ENCODE measurements at places on chromosomes 4 and X. TPM values are rescaled to one million over a fixed set of nuclear protein-coding genes. Genes with fewer than 3 reads are reported as not detected.

- DNase-seq: no peak
Observed at GRCh38 chrX:9983846-9984245, 16.7 kb downstream of the CLDN34 start.

DNA sequence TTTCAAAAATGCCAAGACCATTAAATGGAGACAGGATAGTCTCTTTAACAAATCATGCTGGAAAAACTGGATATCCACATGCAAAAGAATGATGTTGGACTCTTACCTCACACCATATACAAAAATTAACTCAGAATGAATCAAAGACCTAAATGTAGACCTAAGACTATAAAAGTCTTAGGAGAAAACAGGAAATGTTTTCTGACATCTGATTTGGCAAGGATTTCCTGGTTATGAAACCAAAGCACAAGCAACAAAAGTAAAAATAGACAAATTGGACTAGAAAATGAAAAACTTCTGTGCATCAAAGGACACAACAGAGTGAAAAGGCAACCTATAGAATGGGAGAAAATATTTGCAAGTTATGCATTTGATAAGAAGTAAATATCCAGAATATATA is 37.6 kb downstream of the ARFIP1 start:
- DNase-seq: no peak

DNA sequence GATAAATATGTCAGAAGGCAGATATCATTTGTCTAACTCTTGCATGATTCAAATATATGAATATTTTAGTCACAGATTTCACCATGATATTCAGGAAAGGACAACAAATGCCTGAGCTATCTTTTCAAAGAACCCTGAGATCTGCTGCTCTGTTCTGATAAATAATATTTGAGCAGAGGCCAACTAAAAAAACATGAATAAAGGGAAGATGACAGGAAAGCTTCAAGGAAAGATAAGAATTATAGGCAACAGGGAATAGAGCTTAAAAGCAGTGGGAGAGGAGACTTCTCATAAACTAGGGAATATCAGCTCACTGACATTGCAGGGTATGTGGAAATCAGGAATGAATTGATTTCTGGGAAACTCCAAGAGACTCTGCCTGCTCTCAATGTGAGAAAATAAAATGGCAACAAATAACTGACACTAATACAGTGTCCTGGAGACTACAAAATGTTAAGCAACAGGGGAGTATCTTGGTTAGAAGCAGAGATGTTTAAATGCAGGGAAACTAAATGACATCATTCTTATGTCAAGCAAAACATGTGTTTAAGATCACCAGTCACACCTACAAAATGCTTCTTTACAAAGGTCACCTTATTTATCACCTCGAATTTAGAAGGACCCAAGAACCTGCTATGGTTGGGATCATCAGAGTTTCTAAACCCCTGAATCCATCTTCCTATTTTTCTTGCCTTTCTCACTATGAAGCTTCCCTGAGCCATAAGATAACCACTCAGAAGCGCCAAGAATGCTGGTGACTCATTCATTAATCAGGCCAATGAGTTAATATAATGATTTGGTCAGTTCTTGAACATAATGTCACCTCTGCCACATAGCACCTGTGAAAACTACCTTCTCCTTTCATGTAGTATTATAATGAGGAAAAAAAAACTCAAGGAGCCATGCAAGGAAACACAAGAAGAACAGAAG is 78.1 kb downstream of the NDST3 start:
- no peak for DNase-seq

DNA sequence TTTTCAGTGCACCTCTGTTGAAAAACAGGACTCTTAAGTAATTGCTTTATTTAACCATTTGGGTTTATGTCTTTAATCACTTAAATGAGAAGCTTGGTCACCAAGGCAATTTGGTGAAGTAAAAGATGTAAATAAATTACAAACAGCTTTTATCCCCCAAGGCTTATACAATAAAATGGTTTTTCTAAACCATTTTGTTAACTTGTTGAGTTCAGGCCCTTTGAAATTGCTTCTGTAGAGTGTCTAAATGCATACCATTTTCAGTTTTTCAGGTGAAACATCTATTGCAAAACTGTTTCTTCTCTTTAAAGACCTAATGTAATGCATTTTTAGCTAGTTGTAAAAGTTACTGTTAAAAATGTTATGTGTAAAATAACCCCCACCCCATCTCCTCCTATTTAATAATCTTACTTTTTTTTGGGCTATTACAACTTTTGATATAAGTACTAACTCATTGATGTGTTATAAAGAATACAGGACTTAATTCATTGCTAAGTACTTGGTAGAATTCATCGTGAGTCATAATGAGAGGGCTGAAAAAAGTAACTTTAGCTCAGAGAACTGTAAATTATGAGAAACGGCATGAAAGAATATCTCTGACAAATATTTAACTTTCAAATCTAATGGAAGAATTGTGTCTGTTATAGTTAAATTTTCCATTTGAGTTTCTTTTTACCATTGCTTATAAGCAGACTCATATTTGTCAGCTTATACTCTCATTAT is 4.5 kb downstream of the RAPGEF2 start:
- no peak for DNase-seq

DNA sequence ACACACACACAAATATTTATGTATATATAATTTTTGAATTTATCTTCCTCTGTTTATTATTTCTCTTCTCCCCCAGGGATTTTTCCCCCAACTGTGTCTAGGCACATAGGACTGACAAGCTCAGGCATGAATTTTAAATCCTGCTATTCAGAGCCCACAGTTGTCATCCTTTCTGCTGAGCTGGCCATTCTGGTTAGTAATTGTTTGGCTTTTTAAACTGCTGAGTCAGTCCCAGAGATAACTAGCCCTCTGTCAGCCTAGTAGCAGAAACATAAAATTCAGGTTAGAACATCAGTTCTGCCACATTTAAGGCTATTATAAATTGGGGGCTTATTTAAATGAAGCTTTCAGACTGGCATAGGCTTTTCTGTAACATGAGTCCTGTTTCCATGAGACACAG is 151.7 kb upstream of the MAOA start:
- DNase-seq: no peak

- no peak for DNase-seq
Observed at GRCh38 chr4:6444582-6444981, 27.8 kb downstream of the PPP2R2C start.

DNA sequence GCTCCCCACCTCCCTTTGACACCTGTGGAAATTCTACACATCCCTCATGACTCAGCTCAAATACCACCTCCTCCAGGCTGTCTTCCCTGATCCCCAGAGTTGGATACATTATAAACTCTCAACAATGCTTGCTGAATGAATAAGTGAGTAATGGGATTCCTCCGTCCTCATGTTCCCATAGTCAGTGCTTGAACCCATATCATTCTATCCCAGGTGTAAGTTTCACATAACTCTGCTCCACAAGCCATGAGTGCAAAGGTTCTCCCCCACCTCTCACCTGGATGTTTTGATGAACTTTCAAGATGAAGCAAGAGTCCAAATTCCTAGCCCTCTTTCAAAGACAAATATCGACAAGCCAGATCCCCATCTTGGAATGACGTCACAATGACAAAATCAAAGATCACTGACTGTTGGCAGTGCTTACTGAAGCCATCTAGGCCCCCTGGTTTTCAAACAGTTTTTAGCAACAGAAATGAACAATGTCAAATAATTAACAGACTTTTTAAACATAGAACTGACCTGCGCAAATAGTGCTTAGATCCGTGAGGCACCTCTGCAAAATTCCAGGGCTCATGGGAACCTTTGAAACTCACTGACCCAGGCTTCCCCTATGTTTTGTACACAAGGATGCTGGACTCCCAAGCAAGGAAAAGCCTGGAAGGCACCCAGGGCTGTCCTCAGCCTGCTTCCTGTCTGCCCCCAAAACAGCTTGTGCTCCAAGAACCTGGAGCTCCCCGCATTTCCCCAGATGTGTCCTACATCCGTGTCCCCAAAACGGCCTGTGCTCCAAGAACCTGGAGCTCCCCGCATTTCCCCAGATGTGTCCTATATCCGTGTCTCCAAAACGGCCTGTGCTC is 4.0 kb downstream of the SLC2A9 start:
- DNase-seq: no peak

- no peak for DNase-seq
Observed at GRCh38 chrX:132270699-132271098, 51.5 kb upstream of the RAP2C start.

- no peak for DNase-seq
Observed at GRCh38 chrX:39755143-39756032, 342.4 kb downstream of the BCOR start.

- no peak for DNase-seq
Observed at GRCh38 chr4:90118527-90119195, 8.5 kb upstream of the CCSER1 start.

- no peak for DNase-seq
Observed at GRCh38 chr4:78337244-78338020, 214.1 kb upstream of the ANXA3 start.

GRCh38 chr4:110769578-110769977 is 146.7 kb upstream of the PITX2 start:
- no peak for DNase-seq

GRCh38 chr4:84317513-84317912 is 181.6 kb downstream of the NKX6-1 start:
- no peak for DNase-seq

- DNase-seq: no peak
Observed at GRCh38 chr4:165872461-165873297, at the start of gene TLL1. Gene TLL1 (plus strand): TSS chr4:165873237. CDS start chr4:165873905, 668 bp downstream.

DNA sequence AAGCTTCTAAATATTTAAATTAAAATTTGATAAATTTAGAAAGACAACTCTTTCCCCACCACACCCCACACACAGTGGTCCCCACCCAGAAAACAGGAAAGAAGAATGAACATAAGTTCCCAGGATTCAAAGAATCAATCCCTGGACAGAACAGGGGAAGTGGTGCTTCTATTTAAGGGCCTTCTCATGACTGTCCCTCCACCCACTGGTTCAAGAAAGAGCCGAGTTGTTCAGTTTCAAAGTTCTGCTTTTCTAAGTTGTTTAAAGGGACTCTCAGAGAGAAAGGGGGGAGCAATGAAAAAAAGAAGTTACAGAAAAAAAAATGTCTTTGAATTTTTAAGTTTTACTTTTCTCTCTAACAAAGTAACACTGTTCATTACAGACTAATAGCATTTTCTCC is 195.8 kb downstream of the PDGFC start:
- no peak for DNase-seq

DNA sequence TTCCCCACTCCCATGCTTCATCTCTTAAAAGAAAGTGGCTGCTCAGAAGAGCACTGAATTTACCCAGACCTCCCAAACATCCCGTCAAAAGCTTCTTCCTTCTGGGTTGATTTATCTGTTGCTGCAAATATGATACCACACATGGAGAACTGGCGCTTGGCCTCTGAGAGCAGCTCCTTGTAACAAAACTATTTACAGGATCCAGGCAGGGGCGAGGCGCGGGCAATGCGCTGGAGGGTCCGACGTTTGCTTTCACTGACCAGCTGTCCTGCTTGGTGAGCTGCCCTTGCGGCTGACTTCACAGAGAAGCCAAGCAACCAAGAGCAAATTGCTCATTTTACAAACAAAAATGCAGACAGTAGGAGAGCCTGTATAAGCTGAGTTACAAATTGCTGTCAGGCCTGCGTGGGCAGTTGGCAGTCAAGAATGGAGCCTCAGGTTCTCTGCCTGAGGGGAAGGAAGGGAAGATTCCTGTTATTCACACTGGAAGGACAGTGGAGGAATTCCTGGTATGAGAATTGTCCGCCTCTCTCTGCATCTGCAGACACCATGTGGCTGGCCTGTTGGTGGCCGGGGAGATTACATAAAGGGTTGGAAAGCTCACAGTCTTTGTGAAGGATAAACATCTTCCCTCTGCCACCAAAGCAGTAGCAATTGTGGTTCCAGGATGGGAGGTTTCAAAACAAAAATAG is 192.2 kb upstream of the LEF1 start:
- DNase-seq: no peak

DNA sequence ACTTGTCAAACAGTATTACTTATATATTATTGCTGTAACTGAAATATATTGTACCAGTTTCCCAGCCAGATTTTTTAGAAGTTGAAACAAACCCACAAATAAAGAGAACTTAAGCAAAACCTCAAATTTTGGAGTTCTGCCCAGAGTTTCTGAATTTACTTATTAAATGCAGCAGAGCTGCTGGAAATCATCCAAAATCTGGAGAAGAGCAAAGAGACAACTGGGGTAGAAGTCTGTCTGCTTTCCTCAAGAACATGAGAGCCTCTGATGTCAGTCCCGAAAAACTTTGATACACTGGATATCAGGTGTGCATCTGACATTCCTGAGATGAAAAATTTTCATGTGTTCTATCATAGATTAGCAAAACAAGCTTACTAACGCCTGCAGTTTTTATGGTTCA is 325.9 kb downstream of the NR3C2 start:
- DNase-seq: no peak

GRCh38 chrX:17120816-17121215 is 174.4 kb downstream of the REPS2 start:
- DNase-seq: no peak

- DNase-seq: no peak
Observed at GRCh38 chrX:16250296-16250695, 83.0 kb downstream of the MAGEB17 start.

DNA sequence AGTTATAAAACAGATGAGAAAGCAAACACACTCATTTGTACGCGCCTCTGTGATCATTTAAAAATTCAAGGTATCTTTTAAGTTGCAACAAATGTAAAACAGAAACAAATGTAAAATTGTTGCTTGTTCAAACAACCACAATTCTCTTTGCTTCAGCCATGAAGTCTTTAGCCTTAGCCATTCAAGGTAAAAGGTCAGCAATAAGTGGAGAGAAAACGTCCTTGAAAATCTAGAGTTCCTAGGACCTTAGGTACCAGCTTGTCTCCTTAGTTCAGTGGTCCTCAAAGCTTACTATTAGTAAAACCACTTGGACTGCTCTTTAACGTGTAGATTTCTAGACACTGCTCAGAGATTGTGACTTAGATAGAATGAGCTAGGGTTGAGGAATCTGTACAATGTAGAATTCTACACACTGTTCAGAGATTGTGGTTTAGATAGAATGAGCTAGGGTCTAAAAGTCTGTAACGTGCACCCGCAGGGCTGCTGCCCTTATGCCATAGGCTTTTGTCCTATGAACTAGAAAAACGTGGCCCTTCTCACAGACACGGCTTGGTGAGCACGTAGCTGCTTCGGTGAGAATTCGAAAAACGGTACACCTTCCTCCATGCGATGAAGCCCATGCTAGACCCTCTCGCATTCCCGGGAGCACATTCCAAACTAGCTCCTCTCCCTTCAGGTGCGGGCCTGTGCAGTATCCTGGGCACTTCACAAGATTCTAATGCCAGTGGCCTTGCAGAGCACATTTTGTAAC is 1.7 kb downstream of the PLAC8 start:
- DNase-seq: no peak

GRCh38 chrX:82973646-82974045 is 534.4 kb upstream of the POU3F4 start:
- no peak for DNase-seq

Gene FGF5
- not detected for polyA plus RNA-seq

Gene KLHL34
- 0.37 TPM for polyA plus RNA-seq

Gene CDS1
- 21.0 TPM for polyA plus RNA-seq

Gene ERVMER34-1
- polyA plus RNA-seq: 2.7 TPM

Gene ACE2
- polyA plus RNA-seq: 0.72 TPM

Gene ZNF711
- 85.6 TPM for polyA plus RNA-seq

Gene XK
- 4.1 TPM for polyA plus RNA-seq

Gene FAM149A
- polyA plus RNA-seq: 20.2 TPM

Gene SFRP2
- polyA plus RNA-seq: 3.5 TPM

Data from left lung (tissue), 14 donors.